CD4-positive, alpha-beta T cell treated with Interleukin-15 for 4 hours (primary cell): ENCODE measurements at places on chromosomes 6 and 20.

- DNase-seq, result no peak
Observed at GRCh38 chr6:82068721-82069120, 178.8 kb downstream of the IBTK start.

- DNase-seq, result no peak
Observed at GRCh38 chr6:143965503-143966171, 42.4 kb downstream of the PLAGL1 start.

- DNase-seq, result no peak
Observed at GRCh38 chr6:74609871-74610270, 596.0 kb downstream of the COL12A1 start.

- no peak for DNase-seq
Observed at GRCh38 chr6:23566418-23566817, 559.6 kb upstream of the NRSN1 start.

DNA sequence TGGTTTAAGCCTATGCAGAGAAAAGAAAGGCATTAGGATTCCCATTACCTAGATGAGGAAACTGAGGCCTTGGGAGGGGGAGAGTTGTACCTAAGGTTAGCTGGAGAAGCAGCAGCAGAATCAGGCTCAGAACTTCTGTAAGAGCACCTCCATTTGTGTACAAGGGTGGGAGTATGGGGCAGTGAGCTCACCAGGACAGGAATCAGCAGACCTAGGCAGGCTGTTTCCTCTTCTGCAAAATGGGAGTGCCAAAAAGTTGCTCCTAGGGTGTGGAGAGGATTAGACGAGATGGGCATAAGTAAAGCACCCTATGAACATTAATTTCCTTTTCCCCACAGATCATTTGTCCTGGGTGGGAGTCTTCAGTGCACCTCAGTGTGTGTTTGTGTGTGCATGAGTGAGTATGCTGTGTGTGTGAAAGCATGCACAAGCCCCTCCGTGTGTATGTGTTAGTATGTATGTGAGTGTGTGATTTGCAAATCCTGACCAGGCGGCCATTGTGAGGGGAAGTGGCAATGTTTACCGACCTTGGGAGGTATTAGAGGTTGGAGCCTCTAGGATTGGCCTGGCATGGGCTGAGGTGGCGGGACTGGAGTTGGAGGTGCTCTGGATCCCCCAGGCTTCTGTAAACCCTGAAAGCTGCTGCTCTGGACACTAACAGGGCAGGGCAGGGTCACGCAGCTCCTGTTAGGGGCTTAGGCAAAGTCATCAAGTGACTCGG is 78.8 kb downstream of the VEGFA start:
- no peak for DNase-seq

GRCh38 chr6:144756469-144756868 is 471.3 kb downstream of the UTRN start:
- DNase-seq, result no peak

DNA sequence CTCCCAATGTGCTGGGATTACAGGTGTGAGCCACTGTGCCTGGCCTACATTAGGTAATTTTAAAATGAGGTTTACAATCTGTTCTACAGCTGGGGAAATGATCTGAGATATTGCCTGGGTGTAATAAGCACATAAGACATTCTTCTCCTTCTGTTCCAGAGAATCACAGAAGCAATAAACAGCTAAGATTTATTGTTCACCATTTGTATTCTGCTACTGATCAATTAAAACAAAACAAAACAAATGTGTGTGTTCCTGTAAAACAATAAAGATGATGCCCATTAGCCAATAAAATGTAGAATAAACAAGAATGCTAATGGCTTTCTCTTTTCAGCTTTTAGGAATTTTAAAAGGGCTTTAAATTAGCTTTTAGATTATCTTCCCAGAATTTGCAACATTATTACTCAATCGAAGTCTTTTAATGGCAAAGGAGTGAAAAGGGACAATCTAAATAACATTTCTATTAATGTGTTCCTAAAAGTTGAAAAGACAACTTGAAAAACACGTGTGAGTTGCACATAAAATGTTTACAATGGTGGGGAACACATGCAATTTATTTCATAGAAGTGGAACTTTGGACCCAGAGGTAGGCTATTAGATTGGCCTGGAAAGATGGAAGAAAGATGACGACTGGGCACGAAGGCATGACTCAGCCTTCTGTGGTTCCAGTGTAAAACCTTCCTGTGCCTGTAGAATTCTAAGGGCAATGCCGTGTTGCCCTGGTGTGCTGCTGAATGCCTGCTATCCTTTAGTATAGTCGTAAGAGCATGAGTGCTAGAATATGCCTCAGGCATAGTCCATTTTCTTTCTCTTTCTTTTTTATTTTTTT is 29.0 kb upstream of the DEK start:
- no peak for DNase-seq

- DNase-seq, result no peak
Observed at GRCh38 chr6:44917430-44917829, 410.7 kb upstream of the RUNX2 start.

GRCh38 chr20:40776466-40777457 is 87.7 kb upstream of the MAFB start:
- DNase-seq, result no peak

DNA sequence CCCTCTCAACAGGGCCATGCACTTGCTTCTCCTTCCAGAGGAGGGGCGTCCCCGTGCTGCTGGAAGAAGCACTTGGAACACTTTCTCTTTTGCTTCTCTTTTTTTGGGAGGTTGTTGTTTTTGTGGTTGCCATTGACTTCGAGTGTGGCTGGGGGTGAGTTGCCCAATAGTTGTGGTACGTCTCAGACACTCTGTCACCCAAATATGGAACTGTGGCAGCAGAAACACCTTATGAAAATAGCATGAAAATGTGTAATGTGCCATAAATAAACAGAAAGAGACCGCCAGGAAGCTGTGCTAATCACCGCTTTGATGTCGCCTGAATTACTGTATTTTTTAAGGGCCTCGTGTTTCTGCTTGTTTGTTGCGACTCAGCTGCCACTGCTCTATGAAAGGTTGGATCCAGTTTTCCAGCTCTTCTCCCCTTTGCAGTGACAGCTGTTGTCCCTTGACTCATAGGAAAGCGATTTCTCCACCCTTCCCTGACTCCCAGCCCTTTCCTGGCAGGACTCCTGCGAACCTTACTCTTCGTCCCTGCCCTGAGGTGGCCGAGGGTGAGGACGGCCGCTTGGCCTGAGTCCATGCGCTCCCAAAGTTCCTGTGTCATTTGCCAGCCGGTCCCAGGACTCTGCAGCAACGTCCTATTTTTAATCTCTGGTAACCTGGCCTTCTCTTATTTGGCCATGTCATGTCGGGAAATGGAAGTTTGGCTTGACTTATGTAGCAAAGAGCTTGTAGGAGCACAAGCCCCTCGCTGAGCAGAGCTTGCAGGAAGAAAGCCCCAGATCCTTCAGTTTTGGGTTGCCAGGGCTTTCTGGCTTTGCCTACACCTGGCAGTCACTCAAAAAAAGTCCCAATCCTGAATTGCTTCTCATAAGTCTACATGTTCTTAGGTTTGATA is 694.6 kb downstream of the QKI start:
- peak; percentile 9 for DNase-seq

GRCh38 chr6:52260634-52261033 is 16.3 kb upstream of the IL17F start:
- no peak for DNase-seq

DNA sequence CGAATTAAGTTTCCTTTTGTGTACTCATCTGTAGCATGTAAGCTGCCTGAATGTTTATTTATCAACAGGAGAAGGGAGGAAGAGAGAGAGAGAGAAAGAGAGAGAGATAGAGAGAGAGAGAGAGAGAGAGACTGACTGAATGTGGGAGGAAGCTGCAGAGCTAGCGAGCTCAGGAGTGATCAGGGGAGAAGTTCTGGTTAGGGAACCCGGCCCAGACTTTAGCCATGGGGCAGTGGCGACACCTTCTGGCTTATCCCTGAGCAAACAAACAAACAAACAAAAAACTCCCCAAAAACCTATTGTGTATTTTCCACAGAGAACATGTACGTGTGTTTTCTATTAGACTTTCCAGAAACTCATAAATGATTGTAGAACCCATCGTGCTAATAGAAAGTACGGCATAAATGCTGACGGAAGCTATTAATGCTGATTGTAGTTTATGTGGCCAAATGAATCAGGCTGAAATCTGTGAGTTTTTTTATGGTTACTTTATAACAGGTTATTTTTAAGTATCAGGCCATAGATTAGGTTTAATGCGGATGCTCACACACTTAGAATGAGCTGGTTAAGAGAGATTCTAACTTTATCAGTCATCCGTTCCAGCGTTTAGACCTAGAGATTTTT is 92.8 kb downstream of the CLIC5 start:
- peak; percentile 42 for DNase-seq

DNA sequence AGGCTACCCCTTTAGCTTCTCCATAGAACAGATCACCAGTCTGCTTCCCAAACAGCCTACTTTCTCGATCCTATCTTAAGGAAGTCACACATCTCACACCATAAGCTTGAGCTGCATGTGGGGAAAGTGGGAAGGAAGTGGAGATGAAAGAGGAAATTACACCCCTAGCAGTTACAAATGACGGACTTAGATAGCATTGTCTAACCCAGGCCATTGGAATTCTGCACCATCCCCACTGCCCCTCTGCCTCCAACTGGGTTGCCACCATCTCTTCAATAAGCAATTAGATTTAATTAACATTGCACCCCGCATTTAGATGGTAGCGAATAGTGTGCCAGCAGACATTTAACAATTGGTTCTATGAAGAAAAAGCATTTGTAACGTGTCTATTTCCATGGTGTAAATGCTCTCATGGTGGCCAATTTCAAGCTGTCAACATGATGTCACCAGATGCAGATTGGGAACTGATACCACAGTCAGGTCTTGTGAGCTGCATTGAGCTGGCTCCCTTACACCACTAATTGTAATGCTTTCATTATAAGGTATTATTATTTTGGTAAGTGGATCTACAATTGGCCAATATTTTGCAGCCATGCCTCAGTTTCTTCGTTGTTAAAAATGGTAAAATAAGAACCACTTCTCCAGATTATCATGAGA is 124.7 kb downstream of the CD24 start:
- DNase-seq, result no peak

DNA sequence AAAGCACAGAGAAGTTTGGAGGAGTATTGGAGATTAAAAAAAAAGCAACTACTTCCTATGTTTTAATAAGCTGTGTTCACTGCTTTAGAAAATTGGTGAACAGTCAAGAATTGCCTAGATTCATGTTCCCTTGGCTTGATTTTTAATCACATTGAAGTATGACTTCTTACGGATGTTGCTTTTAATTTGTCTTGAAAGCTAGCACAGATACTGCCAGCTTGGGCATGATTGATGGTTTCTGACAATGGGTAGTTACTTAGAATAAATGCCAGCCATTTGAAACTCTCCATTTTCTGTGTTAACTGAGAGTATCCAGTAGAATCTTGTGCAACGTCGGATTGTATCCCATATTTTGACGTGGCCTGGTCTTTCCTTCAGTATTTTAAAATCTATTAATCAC is 178.0 kb downstream of the DTNBP1 start:
- DNase-seq, result no peak

GRCh38 chr20:34412453-34412852 is 49.4 kb downstream of the ITCH start:
- DNase-seq, result no peak

DNA sequence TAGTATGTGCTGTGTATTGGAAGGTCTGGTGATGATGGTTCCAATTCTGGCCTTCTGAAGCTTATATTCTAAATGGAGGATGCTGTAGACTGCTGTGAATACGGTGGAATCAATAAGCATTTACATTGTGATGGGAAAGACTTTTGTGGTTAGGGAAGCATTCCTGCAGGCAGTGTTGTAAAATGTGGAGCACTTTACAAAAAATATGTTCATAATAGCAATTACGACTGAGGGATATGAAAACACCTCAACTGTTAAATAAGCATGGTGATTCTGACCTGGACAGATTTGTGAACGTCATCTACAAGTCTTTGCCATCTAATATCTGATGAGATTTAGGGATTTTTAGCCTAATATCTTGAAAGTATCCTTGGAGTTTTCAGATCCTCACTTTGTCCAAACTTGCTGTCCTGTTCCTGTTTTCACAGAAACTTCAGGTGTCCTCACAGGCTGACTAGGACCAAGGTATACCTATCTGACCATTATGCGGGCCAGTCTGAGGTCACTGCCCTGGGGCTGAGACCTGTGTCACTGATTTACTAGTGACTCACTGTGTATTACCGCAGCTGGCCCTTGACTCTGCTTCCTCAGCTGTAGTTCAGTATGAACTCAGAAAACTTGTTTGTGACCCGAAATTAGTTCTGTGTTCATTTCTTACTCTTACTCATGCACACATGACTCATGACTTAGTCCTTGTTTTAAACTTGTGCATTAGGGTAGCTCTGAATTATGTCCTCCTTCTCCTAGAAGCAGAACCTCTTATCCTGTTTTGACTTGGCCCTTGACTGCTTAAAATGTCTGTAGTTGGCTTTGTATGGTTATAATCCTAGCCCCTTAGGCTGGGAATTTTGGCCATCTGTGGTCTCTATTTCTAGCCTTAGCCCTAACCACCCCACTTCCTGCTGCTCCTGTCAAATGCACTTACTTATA is 343.0 kb downstream of the CDKAL1 start:
- DNase-seq, result no peak

- no peak for DNase-seq
Observed at GRCh38 chr6:153817173-153817572, 221.9 kb upstream of the OPRM1 start.

GRCh38 chr6:45415788-45416518 is 38.2 kb upstream of the SUPT3H start:
- DNase-seq, result no peak

DNA sequence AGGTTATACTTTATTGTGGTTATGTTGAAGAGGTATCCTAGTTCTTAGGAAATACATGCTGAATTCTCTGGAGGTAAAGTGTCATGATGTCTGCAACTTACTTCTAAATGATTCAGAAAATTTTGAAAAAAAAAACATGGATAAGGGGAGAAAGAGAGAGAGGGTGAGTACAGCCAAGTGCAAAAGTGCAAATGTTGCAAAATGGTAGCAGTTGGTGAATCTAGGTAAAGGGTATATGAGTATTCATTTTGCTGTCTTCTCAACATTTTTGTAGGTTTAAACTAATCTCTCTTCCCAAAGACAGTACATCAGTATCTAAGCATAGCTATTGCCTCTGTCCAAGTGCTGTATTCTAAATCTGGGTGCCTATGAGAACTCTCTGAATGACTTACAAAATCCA is 579.4 kb upstream of the CHD6 start:
- DNase-seq, result no peak

GRCh38 chr20:59448851-59449444 is 148.5 kb downstream of the EDN3 start:
- DNase-seq, result no peak
